Suprapubic skin (tissue), 4 donors: ENCODE measurements at places on chromosomes 7 and 10.

DNA sequence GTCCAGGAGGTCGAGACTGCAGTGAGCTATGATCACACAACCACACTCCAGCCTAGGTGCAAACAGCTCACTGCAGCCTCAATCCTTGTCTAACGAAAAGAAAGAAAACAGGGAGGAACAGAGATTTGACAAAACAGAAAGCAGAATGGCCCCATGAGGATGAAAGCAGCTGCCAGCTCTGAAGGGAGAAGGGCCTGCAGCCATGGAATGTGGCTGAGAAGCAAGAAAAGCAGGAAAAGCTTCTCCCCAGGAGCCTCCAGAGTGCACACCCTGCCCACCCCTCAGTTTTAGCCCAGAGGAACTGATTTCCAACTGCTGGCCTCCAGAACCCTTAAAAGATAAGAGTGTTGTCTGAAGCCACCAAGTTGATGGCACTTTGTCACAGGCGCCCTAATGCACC, 13.0 kb downstream of the ESYT2 start:
- H3K27me3 ChIP-seq, result no peaks in the 10 kb centered on the region
- H3K36me3 ChIP-seq, result no peaks in the 10 kb centered on the region
- H3K4me1 ChIP-seq, result peaks cover 89% of the 10 kb centered on the region
- no peak for DNase-seq

DNA sequence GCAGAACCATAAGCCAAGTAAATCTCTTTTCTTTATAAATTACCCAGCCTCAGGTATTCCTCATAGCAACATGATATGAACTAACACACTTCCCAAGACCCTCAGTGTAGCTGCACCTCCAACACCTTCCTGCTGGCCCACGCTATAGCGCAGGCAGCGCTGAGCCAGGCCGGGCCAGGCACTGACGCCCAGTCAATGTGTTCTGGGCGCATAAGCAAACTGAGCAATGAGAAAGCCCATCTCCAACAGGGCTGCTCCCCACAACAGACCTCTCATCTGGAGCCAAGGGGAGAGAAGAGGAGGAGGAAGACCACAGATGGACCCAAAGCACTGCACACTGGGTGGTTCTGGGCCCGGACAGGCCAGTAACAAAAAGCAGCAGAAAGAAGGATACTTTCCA, 40.8 kb downstream of the FAM53B start:
- no peak for DNase-seq
- no peaks in the 10 kb centered on the region for H3K27me3 ChIP-seq
- peaks cover 27% of the 10 kb centered on the region for H3K36me3 ChIP-seq

DNA sequence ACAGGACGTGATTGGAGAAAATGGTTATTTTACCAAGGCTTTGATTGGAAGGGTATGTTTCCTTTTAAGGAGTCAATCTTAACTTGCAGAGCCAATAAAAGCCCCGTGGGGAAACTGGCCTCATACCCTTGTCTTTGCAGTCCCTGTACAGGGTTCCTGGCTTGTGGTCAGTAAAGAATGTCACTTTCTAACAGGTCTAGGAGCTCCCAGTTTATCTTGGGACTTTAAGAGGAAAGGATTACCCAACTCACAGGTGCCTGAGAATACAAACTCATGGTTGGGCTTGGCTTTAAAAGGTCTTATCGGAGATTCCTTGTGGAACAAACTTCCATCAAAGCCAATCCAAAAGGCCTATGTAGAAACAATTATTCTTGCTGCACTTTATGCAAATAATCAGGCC, 221.8 kb downstream of the PHF14 start:
- no peak overlapping the region for H3K27ac ChIP-seq
- H3K4me3 ChIP-seq, result no peak overlapping the region
- H3K4me1 ChIP-seq, result peaks cover 7% of the 10 kb centered on the region
- H3K36me3 ChIP-seq, result no peaks in the 10 kb centered on the region

- no peak overlapping the region for H3K4me3 ChIP-seq
- no peak overlapping the region for H3K27ac ChIP-seq
- H3K4me1 ChIP-seq, result no peaks in the 10 kb centered on the region
- no peak for DNase-seq
Measured at GRCh38 chr7:111439977-111440376, 122.3 kb downstream of the IMMP2L start.
